ENCODE measurements at places on chromosomes 2 and 18.

DNA sequence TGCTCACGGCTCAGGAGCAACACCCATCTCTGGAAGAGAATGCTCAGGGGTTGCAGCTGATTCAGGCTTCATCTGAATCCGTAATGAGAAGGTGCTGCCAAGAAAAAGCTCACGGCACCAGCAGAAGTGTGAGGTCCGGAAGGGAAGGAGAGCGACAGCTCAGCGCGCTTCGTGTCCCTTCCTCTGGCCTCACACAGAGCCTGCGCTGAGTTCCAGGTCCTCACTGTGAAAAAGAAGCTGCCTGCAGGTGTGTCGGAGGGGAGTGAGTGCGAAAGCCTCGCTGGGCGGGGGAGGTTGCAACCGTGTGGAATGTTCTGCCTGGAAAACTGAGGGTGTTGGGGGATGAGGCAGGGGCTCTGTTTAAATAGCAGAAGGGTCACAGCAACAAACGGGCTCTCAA is 76.2 kb upstream of the TWIST2 start:
- no peak for DNase-seq

GRCh38 chr2:219733746-219734145 is 106.3 kb downstream of the SLC4A3 start:
- no peak for DNase-seq

DNA sequence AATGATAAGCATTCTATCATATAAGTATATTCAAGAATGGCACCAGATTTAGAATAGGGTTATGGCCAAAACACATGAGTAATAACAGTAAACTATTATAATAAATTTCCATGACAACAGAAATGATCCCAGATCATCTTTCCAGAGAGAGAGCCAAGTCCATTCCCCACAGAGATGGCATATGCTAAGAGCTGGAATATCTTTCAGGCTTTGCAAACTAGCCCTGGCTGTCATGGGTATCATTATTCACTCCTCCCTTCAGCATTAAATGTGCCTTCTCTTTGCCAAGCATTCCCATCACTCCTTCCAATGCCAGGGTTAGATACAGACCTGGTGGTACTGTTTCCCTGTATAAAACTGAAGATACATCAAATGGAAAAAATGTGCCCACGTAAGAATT is 10.9 kb downstream of the FEZ2 start:
- DNase-seq, result no peak

- DNase-seq, result no peak
These were observed 889.1 kb upstream of the GCFC2 start for GRCh38 chr2:76599732-76600368.

DNA sequence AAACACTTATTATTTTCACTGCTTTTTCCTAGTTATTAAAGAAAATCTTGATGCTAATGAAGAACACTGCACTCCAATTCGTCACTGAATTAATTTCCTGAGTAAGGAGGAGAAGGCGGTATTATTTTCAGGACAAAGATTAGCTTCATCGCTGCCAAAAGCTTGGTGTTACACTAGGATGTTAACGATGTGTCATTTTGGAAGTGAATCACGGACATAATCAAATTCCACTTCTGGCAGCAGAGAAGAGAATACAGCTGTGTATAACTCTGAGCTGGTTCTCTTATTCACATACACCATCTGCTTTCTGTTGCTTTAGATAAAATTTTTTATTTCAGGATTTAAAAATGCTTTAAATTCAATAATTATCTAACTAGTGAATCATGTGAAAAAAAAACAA is 74.1 kb downstream of the SCG2 start:
- no peak for DNase-seq

DNA sequence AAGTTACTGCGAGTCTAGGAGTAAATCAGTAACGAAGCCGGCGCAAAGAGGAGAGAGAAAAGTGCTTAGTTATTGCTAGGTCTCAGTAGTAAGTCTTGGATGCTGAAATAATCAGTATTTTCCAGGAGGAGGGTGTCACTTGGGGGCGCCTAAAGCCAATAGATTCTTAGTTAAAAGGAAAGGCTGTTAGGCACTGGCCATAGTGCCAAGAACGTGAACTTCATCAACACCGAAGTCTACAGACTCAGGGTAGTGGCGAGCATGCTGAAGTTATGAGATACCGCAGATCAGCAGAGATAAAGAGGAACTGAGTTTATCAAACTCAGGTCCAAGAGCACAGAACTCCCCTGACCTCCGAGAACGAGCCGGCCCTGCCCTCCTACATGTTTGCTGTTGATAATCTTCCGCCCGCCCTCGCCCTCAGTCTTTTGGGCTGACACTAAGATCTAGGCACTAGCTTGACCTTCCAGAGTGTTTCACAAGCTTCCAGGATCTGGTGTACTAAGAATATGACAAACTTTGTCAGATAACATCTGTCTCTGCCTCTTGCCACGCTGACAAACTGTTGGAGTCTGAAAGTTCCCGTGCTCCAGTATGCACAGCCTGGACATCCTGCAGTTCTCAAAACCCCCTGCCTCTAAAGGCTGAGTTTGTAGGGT is 49.2 kb downstream of the CYB5A start:
- DNase-seq, result no peak
